ENCODE measurements at places on chromosomes 6 and 20. TPM values are rescaled to one million over a fixed set of nuclear protein-coding genes. Genes with fewer than 3 reads are reported as not detected.

GRCh38 chr20:11054266-11054993, 380.6 kb upstream of the JAG1 start:
- H3K36me3 ChIP-seq: no peaks in the 10 kb centered on the region
- peaks cover 12% of the 10 kb centered on the region for H3K4me1 ChIP-seq
- no peak overlapping the region for H3K4me3 ChIP-seq
- no peak for DNase-seq
- H3K27ac ChIP-seq: no peak overlapping the region
- no peaks in the 10 kb centered on the region for H3K27me3 ChIP-seq

GRCh38 chr6:142459271-142459670, 157.5 kb downstream of the ADGRG6 start:
- H3K4me3 ChIP-seq: no peak overlapping the region
- DNase-seq: no peak
- H3K27ac ChIP-seq: no peak overlapping the region
- no peaks in the 10 kb centered on the region for H3K36me3 ChIP-seq
- H3K4me1 ChIP-seq: no peaks in the 10 kb centered on the region

DNA sequence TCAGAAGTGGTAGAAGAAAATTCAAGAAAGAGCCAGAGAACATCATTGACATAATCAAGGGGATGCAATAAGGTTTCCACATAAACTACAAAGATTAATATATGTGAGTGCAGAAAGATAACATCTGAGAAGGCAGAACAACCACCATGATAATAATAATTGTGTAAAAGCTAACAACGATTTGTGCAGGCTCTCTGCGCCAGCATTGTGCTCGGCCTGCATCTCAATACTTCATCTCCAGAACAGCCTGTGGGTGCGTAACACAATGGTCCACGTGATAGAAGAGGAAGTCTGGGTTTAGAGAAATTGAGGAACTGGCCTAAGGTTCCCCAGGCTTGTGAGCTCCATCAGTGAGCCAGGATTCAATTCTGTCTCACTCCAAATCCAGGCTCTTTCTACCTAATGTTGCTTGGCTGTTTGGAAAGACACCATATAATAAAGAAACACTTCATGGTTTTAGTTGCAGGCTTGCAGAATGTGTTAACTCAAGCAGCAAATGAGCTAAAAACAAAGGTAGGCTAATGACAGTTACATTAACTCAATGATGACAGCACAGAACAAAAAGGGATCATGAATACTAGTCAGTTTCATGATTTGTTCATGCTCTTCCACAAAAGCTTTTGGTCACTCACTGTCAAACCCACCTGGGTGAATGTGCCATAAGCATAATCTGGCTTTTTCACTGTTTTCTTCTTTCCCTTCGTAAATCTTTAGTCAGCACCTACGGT, 71.2 kb downstream of the LY86 start:
- H3K36me3 ChIP-seq: no peaks in the 10 kb centered on the region
- no peaks in the 10 kb centered on the region for H3K4me1 ChIP-seq

DNA sequence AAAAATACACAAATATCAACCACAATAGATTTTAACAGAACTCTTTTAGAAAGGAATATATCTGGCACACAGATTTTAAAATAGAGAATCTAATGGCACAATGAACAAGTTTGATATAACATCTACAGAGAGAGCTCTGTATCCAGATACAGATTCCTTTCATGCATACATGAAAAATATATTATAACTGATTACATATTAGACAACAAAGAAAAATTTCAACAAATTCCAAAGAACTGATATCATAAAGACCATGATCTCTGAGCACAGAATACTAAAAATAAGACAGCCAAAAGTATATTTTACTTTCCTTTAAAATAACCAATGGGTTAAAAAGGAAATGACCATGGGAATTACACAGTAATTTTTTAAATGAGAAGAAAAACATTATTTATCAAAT, 74.1 kb upstream of the MAP7 start:
- DNase-seq: no peak
- no peaks in the 10 kb centered on the region for H3K36me3 ChIP-seq
- no peaks in the 10 kb centered on the region for H3K4me1 ChIP-seq
- no peaks in the 10 kb centered on the region for H3K27me3 ChIP-seq
- no peak overlapping the region for H3K4me3 ChIP-seq
- no peak overlapping the region for H3K27ac ChIP-seq

DNA sequence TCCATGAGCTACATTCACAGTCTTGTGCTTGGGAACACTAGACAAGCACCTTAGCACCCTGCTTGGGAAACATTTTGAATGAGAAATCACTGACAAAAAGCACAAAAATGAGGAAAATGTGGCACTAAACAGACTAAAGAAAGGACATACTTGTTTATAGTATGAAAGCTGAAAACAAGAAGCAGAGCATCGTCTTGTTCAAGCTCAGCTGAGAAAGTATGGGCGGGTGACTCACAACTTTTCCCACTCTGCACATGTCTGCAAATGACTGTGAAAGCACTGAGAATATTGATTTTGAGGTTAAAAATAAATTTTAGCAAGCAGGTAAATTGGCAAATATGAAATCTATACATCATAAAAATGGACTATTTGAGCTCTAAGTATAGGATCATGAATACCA, 725.3 kb downstream of the COL12A1 start:
- H3K4me3 ChIP-seq: no peak overlapping the region
- H3K27me3 ChIP-seq: no peaks in the 10 kb centered on the region

DNA sequence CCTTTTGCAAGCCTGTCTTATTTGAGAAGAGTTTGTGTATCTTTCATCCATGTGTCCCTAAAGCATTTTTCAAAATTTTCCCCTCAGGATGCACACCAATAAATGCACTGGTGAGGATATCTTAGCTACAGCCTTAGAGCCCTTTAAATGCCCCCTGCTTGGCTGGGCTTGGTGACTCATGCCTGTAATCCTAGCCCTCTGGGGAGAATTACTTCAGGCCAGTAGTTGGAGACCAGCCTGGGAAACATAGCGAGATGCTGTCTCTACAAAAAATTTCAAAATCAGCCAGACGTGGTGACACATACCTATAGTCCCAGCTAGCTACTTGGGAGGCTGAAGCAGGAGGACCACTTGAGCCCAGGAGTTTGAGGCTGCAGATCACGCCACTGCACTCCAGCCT, 33.8 kb upstream of the PLCB4 start:
- no peak for DNase-seq
- no peaks in the 10 kb centered on the region for H3K27me3 ChIP-seq
- H3K4me1 ChIP-seq: no peaks in the 10 kb centered on the region
- H3K27ac ChIP-seq: no peak overlapping the region
- H3K36me3 ChIP-seq: no peaks in the 10 kb centered on the region

The FERMT1 gene
- 1.3 TPM for total RNA-seq

Data from neural progenitor cell (in vitro differentiated cells).